ENCODE measurements at places on chromosomes 2 and 18.

- no peak for DNase-seq
Observed at GRCh38 chr2:172470958-172471922, 43.9 kb downstream of the ITGA6 start.

- DNase-seq, result no peak
Observed at GRCh38 chr18:7844418-7844817, 277.3 kb downstream of the PTPRM start.

DNA sequence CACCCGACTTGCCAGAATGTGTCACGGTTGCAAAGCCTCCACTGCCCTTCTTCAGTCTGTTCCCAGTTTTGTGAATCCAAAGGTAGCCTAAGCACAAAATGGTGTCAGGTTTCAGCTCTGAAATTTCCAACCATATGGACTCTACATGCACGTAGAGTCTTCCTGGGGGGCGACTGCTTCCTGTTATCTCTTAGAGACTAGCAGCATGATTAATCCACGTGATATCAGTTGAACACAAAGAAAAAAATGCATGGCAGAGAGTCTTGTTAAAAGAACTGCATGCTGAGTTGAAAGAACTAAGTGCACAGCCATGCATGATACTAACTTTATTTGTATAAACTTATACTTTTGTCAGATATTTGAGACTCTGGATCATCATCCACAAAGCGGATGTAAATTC, 404.4 kb downstream of the SOCS6 start:
- no peak for DNase-seq

DNA sequence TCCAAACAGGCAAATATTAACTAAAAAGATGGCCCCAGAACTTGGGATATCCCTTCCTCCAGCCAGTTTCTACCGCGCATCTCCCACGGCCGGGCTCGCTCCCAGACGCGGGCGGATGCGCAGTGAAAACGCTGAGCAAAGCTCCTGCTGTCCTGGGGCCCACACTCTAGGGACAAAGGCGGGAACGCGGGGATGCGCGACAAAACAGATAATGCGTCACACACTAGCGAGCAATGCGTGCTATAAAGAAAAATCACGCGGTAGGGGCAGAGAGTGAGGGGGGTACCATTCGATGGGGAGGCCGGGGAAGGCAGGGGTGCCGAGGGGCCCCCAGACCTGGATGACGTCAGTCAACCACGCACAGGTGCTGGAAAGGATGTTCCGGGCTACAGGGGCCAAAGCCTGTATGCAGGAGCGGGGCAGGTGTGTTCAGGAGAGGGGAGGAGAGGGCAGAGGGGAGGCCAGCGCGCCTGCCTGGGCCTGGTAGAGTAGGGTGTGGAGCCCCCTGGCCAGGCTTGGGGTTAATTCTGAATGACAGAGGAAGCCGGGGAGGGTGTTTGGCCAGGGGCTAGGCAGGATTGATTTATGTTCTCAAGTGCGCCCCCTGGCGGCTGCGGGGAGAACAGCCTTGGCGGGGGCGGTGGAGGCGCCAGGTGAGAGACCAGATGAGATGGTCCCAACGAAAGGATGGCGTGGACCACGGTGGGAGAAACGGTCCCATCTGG, 14.9 kb upstream of the ITM2C start:
- peak; percentile 85 for DNase-seq

DNA sequence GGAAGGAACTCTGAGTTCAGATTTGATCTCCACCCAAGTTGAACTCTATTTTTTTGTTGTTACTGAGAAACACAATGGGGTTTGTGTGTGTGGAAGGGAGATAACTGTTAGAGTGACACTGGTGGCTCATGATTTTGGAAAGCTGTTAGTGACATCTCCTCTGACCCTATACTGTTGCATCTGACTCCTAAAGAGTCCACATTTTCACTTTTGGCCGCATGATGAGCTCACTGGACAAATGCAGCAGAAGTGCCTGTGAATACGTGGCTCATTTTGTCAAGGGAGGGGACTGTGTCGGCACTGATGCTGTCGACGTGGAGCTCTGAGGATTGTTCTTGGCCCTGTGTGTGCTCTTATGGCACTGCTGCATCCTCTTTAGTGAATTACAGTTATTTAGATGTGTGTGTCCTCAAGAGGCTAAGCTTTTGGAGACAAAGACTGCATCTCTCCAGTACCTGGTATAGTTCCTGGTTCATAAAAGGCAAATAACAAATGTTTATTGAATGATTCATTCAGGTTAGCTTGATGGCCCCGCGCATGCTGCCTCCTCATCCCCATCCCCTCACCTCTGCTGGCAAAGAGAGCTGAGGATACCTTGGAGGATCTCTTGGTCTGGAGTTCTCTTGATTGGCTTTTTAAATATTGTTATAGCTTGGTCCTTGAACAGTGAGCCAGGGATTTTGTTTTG, 135.4 kb downstream of the PHLPP1 start:
- DNase-seq, result no peak

- no peak for DNase-seq
Observed at GRCh38 chr2:1825046-1825445, 80.7 kb upstream of the PXDN start.

- DNase-seq, result no peak
Observed at GRCh38 chr2:16331772-16332171, 333.9 kb downstream of the CYRIA start.

- no peak for DNase-seq
Observed at GRCh38 chr2:109290887-109291643, 162.1 kb downstream of the SH3RF3 start.

DNA sequence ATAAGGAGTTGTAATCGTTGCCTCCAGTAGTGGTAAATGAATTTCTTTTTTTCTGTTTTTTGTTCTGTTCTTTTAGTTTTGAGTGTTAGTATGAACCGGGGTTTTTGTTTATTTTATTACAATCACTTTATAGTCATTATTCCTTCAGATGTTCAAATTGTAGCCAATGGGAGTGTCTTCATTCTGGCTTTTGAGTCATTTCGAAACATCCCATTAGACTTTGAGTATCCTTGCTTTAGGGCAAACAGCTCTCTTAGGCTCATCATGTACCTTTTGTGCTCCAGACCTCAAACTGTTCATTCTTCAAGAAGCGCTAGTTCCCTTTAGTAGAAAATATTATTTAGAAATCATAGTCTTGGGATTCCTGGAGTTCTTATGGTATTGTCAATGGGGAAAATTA, 54.2 kb upstream of the PAX3 start:
- DNase-seq, result no peak

GRCh38 chr2:18804536-18804935, 215.2 kb upstream of the NT5C1B start:
- no peak for DNase-seq

DNA sequence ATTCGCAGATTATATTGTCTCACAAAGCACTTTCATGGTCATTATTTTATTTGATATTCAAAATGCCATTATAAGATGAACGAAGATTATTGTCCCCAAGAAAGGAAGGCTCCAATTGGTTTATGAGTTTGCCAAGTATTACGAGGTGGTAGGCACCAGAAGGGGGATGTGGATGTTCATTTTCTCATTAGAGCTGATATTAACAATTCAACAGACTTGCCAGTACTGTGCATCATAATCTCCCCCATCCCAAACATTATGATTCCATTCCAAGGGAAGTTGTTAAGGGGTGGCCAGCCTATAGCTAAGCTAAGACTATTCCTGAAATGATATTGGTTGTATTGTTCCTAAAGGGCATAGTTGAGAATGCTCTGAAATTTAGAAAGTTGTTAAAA, 257.7 kb downstream of the PRKCE start:
- no peak for DNase-seq

DNA sequence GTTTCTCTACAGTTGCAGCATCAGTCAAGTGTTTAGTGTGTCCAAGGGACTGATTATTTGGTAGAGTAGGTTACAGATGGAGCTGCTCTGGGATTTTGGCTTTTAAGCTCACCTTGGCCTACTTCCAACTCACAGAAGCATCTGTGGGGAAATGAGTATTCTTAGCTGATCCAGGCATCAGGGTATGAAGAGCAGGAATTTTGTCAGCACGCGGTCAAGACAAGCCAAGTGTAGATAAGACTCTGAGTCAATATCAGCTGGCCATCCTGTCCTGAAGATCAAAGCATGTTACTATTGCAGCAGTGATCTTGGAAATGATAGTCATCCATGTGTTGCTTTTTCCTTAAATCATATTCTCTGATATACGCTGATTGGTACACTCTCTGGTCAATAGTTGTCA, 24.4 kb downstream of the SERPINB4 start:
- no peak for DNase-seq

- DNase-seq, result no peak
Observed at GRCh38 chr2:176142281-176142680, 9.1 kb upstream of the HOXD4 start.

GRCh38 chr2:60489289-60489688, 64.2 kb downstream of the BCL11A start:
- DNase-seq, result no peak

- DNase-seq, result no peak
Observed at GRCh38 chr2:168666339-168666738, 136.1 kb upstream of the NOSTRIN start.

DNA sequence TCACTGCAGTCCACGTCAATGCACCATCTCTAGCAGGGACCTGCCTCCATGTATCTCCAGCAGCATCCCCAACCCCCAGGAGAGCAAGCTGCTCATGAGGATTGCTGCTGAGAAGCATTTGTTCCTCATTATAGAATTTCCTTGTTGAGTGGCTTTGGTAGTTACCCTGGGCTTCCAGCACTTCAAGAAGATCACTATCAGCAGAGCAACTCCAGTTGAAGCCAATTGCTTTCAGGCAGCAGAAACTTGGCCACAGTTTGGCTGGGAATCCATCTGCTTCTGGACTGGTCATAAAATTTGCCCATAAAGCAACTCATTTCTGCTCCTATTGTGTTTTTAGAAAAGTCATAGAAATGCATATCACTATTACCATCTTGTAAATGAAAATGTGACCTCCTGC, 17.4 kb downstream of the TRPM8 start:
- no peak for DNase-seq

GRCh38 chr2:27296481-27296880, 11.8 kb downstream of the UCN start:
- no peak for DNase-seq

DNA sequence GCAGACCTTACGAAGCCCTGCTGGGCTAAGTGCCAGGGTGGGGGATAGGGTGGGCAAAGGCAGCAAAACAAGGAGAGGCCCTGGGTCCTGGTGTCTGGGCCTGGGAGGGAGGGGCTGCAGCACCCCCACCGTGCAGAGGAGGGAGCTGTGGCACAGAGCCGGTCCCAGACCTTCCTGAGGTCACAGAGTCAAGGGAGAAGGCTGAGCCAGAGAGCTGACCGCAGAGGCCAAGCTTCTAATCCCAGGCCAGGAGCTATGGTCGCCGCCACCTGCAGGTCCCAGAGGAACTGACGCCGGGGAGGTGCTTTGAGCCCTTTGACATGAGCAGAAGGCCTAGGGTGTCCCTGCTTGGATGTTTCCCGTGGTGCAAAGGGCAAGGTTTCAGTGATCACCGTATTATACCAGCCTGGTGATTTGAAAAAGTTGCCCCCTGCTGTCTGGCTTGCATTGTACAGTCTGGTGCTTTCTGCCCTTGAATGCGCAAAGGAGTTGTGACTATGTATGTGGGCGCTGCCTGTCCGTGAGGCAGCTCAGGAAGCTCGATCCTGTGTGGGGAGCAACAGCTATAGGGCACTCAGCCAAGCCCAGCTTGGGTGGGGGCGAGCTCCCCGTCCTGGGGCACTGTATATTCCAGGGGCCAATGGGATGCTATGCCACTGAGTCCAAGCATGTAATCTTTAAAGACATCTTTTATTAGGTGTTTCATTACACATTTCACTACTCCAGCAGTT, 44.3 kb downstream of the EDAR start:
- peak; percentile 46 for DNase-seq

GRCh38 chr2:64711252-64711800, 57.6 kb upstream of the SERTAD2 start:
- no peak for DNase-seq

DNA sequence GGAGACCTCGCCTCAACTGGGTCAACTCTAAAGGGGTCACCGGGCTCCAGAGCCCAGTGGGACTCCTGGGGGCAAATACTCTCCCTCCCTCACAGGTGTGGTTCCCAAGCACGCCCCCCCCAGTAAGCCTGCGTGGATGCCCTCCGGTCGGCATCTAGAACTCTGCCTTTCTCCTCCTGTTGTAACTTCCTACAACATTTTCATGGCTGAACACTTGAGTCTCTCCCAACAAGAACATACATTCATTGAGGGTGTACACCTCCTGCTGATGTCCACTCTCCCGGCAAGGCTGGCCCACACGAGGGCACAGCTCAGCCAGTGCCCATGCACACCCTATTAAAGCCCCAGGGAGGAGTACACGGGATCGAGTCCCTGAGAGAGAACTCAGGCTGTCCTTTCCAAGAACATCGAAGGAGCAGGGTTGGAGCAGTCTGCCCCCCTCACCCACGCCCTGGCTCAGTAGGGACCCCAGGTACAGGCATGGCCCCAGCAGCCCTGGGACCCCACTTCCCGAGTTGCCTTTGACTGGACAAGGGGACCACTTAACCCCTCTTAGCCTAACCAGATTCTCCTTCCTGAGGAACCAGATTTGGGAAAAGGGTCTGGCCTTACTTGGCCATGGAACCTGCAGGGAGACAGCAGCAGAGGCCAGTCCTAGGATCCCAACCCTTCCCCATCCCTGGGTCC, 37.4 kb downstream of the FAM178B start:
- no peak for DNase-seq

Measured in Peyer's patch (tissue), 4 donors.